ENCODE measurements at places on chromosomes 2 and 18.

GRCh38 chr2:181203412-181203811 is 223.0 kb downstream of the UBE2E3 start:
- DNase-seq: no peak

GRCh38 chr2:134174711-134175110 is 79.2 kb upstream of the MGAT5 start:
- DNase-seq: no peak

- no peak for DNase-seq
These were observed 18.3 kb downstream of the CDC42EP3 start for GRCh38 chr2:37653093-37653492.

DNA sequence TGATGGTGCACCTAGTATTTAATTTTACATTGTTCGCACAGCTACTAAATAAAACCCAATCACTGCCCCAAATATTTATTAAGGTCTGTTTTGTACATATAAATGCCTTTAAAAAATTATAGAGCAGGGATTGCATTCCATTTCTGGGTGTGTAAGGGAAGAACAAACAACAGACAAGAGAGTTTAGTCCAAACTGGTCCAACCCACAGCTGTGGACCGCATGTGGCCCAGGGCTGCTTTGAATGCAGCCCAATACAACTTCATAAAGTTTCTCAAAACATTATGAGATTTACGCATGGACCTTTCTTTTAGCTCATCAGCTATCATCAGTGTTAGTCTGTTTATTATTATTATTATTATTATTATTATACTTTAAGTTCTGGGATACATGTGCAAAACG is 114.8 kb upstream of the LRATD1 start:
- no peak for DNase-seq

GRCh38 chr2:144198116-144198515 is 321.8 kb downstream of the ZEB2 start:
- DNase-seq: no peak

DNA sequence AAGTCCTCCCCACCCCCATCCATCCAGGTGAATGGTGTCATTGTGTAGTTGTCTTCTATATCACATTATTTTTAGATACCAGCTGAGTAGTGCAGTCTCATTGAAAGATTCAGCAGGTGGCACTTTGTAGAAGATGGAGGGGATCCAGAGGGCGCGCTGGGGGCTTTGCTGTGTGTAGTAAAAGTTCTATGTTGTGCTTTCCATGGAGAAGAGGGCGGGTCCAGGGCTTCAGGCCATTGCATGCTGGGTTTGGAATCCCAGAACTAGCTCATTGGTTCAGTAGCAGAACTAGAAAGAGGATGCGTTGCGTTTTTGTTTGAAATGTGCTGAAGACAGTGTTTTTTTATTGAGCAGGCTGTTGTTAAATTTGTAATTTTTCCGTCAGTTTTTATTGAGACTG is 120.0 kb downstream of the MAP4K4 start:
- no peak for DNase-seq

DNA sequence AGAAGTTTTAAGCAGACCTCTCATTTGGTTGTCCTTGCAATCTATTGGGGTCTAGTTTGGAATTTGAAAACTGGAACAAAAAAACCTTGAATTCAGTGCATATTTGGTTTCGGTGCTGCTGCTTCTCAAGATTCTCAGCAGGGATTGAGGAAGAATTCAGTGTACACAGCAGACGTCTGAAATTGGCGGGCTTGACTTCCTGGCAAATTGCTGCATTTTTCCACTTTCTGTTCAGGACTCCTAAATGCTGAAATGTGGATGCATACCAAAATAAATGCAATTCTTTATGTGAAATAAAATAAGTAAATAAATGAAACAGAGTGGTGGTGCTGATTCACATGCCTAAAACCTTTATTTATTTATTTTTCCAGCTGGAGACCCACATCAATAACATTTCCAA is 332.4 kb upstream of the KYNU start:
- no peak for DNase-seq

GRCh38 chr2:174981331-174981730 is 23.9 kb downstream of the CHN1 start:
- DNase-seq: no peak

GRCh38 chr2:30226144-30227032 is 4.9 kb upstream of the LBH start:
- no peak for DNase-seq

- DNase-seq: no peak
These were observed 61.1 kb downstream of the COA5 start for GRCh38 chr2:98547092-98547790.

DNA sequence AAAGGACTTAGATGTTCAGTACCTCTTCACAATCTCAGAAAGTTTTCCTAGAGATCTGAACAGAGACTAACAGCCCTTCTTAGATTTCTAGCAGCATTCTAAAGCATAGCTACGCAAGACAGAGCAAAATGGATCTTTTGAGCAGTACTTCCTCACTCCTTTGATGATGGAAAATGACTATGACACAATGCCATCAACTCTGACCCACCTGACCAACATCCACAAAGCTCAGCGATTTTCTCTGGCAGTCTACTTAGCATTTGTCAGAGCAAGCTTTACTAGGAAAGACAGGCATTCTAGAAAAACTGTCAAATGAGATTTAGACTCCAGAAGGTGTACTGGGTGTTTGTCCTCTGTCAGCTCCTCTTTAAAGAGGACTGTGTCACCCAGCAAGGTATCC is 180.9 kb upstream of the ACVR2A start:
- DNase-seq: no peak

DNA sequence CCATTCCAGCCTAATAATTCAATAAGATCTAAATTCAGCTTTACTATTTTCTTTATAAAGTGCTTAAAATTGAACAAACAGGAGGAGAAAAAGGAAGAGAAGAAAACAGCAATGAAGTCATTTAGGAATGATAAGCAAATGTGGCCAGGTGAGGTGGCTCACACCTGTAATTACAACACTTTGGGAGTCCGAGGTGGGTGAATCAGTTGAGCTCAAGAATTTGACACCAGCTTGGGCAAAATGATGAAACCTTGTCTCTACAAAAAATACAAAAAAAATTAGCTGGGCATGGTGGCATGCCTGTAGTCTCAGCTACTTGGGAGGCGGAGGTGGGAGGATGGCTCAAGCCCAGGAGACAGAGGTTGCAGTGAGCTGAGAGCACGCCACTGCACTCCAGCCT is 129.0 kb downstream of the CAMKMT start:
- DNase-seq: no peak

DNA sequence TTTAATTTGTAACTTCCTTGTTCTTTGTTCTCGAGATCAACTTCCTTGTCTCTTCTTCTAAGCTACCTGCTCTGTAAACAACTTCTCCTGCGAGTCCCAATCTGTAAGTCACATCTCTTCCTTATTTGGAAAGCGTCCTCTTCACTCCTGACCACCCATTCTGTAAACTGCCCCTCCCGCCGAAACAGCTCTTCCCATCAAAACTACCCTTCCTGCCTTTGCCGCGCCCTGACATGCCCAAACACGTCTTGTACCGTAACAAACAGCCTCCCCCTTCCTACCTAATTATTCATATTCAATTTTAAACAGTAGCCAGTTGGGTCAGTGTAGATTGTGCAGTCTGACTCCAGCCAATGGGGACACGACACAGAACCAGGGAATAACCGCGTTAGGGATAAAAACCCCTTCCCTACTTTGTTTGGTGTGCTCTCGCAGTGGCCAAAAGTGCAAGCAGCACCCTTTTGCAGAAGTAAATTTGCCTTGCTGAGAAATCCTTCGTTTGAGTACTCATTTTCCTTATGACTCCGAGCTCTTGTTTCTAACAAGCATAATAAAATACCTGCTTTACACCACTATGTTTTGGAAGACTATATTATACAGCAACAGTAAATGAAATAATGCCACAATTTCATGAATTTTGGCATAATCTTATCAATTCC is 39.8 kb downstream of the PIAS2 start:
- DNase-seq: no peak
